DMS153 (cell line): ENCODE measurements at places on chromosomes 7 and 10.

DNA sequence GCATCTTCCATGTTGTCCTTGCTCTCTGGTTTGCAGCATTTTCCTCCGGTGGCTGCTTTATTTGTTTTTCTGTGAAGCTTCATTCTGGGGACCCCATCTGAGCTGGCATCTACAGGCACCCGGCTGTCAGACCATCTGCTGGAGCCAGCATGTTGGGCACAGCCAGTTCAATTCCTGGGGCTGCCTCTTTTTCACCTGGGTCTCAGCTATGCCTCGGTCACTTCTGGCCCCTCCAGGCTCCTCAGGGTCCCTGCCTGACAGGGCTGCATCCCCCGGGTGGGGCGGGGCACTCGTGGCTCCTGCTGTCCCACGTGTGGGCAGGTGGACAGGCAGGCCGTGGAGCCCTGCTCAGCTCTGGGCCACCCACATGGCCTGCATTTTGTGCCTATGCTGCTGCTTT is 8.1 kb downstream of the SCART1 start:
- DNase-seq, result no peak

DNA sequence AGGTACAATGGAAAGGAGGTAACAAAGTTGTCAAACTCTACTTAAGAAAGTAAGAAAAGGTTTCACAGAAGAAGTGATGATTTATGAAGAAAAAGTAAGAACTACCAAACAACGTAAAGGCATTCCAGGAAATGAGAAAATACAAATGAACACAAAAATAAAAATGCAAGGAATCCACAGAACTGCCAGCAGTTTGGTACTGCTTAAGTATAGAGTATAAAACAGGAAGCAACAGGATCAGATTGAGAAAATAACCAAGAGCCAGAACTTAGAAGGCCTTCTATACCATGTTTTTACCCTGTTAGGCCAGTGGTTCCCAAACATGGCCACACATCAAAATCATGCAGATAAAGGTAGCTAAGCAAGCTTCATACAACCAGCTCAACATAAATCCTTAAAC is 9.2 kb downstream of the NDUFA5 start:
- no peak for DNase-seq

DNA sequence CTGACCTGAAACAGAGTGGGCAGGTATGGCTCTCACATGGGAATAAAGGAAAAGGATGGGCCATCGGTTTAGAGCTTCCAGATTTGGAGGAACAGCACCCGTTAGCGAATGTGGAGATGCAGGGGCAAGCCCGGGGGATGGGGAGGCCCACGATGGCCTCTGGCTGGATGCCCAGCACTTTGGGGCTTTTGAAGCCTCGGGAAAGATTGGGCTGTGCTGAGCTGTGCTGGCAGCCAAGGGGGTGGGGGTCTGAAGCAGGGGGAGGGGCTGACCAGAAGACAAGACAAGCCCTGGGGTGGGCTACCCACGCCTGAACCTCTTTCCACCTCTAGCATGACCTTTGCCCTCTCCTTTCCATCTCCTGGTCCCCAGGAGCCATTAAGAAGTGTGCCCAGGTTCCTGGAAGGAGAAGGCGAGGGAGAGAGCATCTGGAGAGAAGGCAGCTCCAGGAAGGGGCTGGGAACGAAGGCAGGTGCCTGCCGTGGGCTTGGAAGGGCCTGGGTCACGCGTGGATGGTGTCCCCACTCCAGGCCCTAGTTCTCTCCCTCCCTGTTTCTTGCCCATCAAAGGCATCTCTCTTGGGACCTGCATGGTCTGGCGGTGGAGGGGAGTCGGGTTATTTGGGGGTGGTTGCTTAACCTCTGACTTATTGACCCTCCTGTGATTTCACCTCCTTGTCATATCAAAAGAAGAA is 39.7 kb downstream of the JAKMIP3 start:
- no peak for DNase-seq

- DNase-seq, result no peak
Observed at GRCh38 chr10:123606955-123607354, 59.2 kb upstream of the GPR26 start.

GRCh38 chr10:3527869-3528268 is 257.1 kb downstream of the KLF6 start:
- DNase-seq, result no peak

GRCh38 chr7:5429857-5430611 is 6.4 kb upstream of the TNRC18 start:
- DNase-seq, result no peak
